Fibroblast of skin of scalp (primary cell): ENCODE measurements at places on chromosomes 4 and X.

DNA sequence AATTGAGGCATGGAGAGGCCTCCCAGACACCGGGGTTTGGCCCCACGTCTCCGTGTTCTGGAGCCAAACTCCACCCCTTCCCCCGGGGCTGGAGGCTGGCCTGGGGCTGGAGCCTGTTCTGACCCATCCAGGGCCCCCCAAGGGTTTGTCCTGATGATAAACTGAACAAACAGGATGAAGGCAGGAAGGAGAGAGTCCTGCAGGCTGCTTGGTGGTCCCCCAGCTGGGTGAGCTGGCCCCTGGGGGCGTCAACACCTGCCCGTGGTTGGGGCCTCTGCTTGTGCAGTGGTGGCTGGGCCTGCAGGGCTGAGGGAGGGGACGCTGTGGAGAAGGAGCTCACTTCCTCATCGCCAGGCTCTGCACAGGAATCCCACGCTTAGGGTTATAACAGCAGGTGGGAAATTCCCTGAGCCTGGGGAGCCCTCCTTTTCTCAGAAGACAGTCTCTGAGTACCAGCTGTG, 2.3 kb downstream of the SH3TC1 start:
- no peak for DNase-seq

- DNase-seq = no peak
Measured at GRCh38 chr4:134762053-134762452, 560.5 kb upstream of the PABPC4L start.

GRCh38 chrX:110175146-110175545, 142.7 kb downstream of the AMMECR1 start:
- no peak for DNase-seq

GRCh38 chr4:17468619-17469221, 43.2 kb downstream of the QDPR start:
- DNase-seq = peak; percentile 47

DNA sequence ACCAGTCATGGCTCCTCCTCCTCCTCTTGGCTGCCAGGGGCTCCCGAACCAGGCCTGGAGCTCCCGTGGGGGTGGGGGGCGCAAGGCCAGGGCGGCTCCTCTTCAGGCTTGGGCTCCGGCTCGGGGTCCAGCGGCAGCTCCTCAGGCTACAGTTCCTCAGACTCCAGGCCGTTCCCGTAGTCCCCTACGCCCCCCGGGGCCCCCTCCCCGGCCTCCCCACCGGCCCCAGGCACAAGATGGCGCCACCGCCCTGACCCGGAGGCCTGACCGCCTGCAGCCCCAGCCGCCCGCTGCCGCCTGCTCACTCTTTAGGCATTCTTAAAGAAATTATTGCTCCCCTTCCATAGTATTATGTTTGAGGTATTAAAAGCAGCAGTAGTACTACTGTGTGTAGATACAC, 54.5 kb downstream of the TAF1 start:
- no peak for DNase-seq
